ENCODE measurements at places on chromosomes 1 and 21.
A peak's percentile ranks its signal among the peaks of the same experiment; 100 is the strongest.

GRCh38 chr1:155529109-155529508 lies 33.5 kb downstream of the ASH1L start:
- H3K4me3 ChIP-seq, result no peak overlapping the region
- H3K4me1 ChIP-seq, result peaks cover 13% of the 10 kb centered on the region
- no peak overlapping the region for H3K27ac ChIP-seq
- peaks cover 13% of the 10 kb centered on the region for H3K36me3 ChIP-seq

GRCh38 chr1:7393136-7393535 lies 378.0 kb upstream of the VAMP3 start:
- DNase-seq, result no peak
- no peaks in the 10 kb centered on the region for H3K4me1 ChIP-seq
- no peak overlapping the region for H3K27ac ChIP-seq
- H3K4me3 ChIP-seq, result no peak overlapping the region

- H3K27me3 ChIP-seq, result no peaks in the 10 kb centered on the region
- peak overlapping the region; percentile 13 for H3K4me3 ChIP-seq
- peaks cover 5% of the 10 kb centered on the region for H3K36me3 ChIP-seq
- peaks cover 85% of the 10 kb centered on the region for H3K4me1 ChIP-seq
- peak overlapping the region; percentile 85 for H3K27ac ChIP-seq
- peak; percentile 61 for DNase-seq
Measured at GRCh38 chr1:234975122-234975940, 153.3 kb downstream of the TOMM20 start.

- H3K27ac ChIP-seq, result no peak overlapping the region
- H3K4me3 ChIP-seq, result no peak overlapping the region
- DNase-seq, result no peak
- no peaks in the 10 kb centered on the region for H3K4me1 ChIP-seq
Measured at GRCh38 chr1:192476802-192477298, 98.7 kb upstream of the RGS1 start.

GRCh38 chr1:56063461-56063860 lies 515.9 kb downstream of the PLPP3 start:
- no peaks in the 10 kb centered on the region for H3K27me3 ChIP-seq
- no peaks in the 10 kb centered on the region for H3K4me1 ChIP-seq
- no peak for DNase-seq
- H3K4me3 ChIP-seq, result no peak overlapping the region
- H3K36me3 ChIP-seq, result no peaks in the 10 kb centered on the region

DNA sequence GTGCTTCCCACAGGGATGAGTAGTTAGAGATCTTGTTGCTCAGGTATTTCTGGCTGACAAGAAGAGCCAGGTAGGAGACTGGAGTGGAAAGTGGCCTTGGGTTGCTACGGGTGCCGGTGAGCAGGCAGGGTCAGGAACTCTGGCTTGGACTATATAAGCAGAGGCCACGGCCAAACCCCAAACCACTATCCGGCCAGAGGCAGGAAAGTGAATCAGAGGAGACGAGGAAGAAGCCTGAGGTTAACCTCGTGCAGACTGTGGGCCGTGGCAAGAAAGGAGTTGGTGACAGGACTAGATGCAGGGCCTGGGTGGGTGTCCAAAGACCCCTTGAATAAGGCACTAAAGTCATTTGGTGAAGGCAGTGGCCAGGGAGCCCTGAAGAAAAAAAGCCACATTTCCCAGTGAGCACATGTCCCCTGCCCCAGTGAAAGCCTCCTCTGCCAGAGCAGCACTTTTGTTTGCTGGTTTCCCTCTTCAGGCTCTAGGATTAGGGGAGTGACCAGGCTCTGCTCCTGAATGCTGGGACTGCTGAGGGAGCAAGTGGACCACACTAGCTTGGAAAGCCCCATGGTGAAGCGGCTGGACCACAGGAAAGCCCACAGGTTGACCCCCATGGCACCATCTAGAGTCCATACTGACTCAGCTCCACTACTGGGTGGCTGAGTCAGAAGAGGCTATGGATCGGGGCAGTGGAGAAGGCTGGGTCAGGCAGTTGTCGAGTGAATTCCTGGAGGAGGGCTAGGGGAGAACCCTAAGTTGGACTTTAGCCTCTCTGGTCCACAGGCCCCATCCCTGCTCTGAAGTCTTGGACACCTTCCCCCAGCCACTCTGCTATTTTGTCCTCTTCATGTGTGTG lies 23.4 kb downstream of the CSF1 start:
- peaks cover 5% of the 10 kb centered on the region for H3K4me1 ChIP-seq
- no peak for DNase-seq
- H3K36me3 ChIP-seq, result peaks cover 20% of the 10 kb centered on the region
- H3K4me3 ChIP-seq, result no peak overlapping the region
- H3K27me3 ChIP-seq, result no peaks in the 10 kb centered on the region
- H3K27ac ChIP-seq, result no peak overlapping the region

DNA sequence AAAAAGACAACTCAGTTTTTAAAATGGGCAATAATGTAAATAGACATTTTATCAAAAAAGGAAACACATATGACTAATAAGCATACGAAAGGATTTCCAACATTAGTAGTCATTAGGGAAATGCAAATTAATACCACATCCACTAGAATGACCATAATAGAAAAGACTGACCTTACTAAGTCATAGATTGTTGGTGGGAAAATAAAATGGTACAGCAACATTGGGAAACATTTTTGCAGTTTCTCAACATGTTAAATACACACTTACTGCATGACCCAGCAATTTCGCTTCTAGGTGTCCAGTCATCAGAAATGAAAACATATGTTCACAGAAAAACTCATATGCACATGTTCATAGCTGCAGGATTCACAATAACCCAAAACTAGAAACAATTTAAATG lies 29.9 kb upstream of the SLC44A3 start:
- no peaks in the 10 kb centered on the region for H3K36me3 ChIP-seq
- no peak overlapping the region for H3K4me3 ChIP-seq
- H3K4me1 ChIP-seq, result peaks cover 3% of the 10 kb centered on the region
- H3K27me3 ChIP-seq, result peaks cover 19% of the 10 kb centered on the region
- no peak overlapping the region for H3K27ac ChIP-seq
- no peak for DNase-seq

- no peak overlapping the region for H3K27ac ChIP-seq
- no peaks in the 10 kb centered on the region for H3K4me1 ChIP-seq
- DNase-seq, result no peak
Measured at GRCh38 chr1:210709701-210710100, 381.0 kb downstream of the HHAT start.

DNA sequence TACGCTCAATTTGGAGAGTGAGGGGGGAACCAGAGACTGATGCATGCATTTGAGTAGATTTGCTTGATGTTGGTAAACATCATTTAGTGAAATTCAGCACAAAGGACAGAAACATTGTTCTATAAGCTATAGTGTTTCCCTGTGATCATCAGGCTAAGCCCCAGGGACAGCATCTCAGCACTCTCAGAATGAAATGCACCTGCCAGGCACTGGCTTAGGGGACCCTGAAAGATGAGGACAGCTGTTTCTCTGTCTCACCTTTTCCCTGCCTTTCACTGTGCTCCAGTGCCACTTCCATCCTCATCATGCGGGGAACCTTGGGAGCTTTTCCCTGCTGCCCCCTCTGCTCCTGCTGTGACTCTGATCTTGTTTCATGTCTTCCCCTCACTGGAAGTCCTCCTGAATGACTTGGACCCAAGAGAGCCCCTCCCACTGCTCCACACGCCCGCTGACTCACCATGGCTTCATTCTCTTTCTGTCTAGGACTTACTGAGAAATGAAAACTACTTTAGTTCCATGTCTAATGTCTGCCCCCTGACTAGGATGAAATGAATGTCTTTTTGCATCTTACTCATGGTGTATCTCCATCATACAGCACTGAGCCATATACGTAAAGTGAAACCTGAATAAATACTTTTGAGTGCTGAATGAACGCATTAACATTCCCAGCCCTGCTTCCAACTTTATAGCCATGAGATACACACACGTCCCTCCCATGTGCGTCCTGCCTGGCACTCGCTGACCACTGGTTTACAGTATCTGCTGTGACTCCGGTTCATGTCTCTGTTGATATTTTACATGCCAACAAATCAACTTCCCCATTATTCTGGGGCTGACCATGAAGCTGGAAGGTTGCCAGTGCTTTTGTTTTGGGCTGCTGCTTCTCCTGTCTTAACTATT lies 182.0 kb downstream of the PCP4 start:
- H3K27me3 ChIP-seq, result no peaks in the 10 kb centered on the region
- H3K27ac ChIP-seq, result no peak overlapping the region
- no peak overlapping the region for H3K4me3 ChIP-seq
- DNase-seq, result no peak

GRCh38 chr1:225980005-225980836 lies 18.9 kb downstream of the SDE2 start:
- no peak overlapping the region for H3K27ac ChIP-seq
- no peak for DNase-seq
- H3K4me3 ChIP-seq, result no peak overlapping the region
- H3K27me3 ChIP-seq, result no peaks in the 10 kb centered on the region

DNA sequence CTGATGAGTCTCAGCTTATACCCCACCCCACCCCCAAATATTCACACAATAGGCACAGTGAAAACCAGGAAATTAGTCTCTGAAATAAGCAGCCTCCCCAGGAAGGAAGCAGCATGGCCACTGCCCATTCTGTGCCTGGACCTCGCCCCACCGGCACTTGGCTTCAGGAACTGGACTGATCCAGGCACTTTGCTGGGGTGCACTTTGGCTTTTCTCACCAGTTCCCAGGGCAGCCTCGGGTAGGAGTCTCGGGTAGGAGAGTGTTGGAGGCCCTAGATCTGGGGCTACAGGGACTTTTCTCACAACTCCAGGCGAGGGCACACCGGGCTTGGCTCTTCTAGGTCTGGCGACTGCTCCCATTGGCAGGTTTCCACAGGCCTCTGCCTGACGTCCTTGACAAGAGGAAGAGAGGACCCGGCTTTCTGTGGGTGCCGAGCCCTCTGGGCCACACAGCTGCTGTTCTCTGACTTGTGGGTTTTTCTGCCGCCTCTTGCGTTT lies 18.7 kb downstream of the ADARB1 start:
- peaks cover 42% of the 10 kb centered on the region for H3K4me1 ChIP-seq
- H3K4me3 ChIP-seq, result no peak overlapping the region
- no peaks in the 10 kb centered on the region for H3K27me3 ChIP-seq
- no peak for DNase-seq
- H3K27ac ChIP-seq, result no peak overlapping the region

DNA sequence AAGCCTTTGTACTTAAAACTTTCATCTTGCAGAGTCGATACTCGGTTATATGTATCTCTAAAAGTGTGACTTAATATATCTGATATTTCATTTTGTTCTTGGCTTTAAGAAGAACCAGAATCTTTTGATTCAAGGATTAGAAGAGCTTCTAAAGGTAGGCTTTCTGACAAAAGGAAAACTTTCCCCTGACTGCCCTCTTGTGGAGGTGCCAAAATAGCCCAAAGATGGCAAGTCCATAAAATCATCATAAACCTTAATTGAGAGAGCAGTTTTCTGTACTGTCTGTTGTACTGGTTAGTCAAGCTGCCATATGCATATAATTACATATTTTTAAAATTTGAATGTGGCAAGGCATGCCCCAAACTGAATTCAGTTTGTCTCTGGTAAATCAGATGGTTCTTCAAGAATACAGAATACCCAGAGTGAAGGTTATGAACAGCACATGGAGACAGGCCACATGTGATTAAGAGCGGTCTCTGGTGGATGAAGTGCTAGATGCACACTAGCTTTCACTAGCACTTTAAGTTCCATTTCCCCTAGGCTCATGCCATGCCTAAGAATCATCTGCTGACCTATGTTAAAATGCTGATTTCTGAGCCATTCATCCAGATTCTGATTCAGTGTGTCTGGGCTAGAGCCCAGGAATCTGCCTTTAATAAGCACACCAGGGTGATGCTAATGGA lies 27.7 kb upstream of the ELAVL4 start:
- H3K27ac ChIP-seq, result no peak overlapping the region
- no peak for DNase-seq
- H3K27me3 ChIP-seq, result no peaks in the 10 kb centered on the region
- H3K4me1 ChIP-seq, result no peaks in the 10 kb centered on the region
- H3K4me3 ChIP-seq, result no peak overlapping the region

GRCh38 chr1:201877877-201878401 lies 10.8 kb upstream of the SHISA4 start:
- H3K4me1 ChIP-seq, result peaks cover 2% of the 10 kb centered on the region
- no peak for DNase-seq
- no peak overlapping the region for H3K4me3 ChIP-seq
- H3K27ac ChIP-seq, result no peak overlapping the region
- peaks cover 31% of the 10 kb centered on the region for H3K36me3 ChIP-seq

- H3K4me3 ChIP-seq, result no peak overlapping the region
- peaks cover 57% of the 10 kb centered on the region for H3K36me3 ChIP-seq
- peaks cover 34% of the 10 kb centered on the region for H3K4me1 ChIP-seq
Measured at GRCh38 chr21:34109075-34109474, 35.7 kb downstream of the MRPS6 start.

GRCh38 chr1:27606708-27607238 lies 2.8 kb upstream of the AHDC1 start:
- no peaks in the 10 kb centered on the region for H3K36me3 ChIP-seq
- H3K4me1 ChIP-seq, result peaks cover 23% of the 10 kb centered on the region
- H3K27me3 ChIP-seq, result peaks cover 3% of the 10 kb centered on the region
- DNase-seq, result no peak
- no peak overlapping the region for H3K27ac ChIP-seq
- no peak overlapping the region for H3K4me3 ChIP-seq

DNA sequence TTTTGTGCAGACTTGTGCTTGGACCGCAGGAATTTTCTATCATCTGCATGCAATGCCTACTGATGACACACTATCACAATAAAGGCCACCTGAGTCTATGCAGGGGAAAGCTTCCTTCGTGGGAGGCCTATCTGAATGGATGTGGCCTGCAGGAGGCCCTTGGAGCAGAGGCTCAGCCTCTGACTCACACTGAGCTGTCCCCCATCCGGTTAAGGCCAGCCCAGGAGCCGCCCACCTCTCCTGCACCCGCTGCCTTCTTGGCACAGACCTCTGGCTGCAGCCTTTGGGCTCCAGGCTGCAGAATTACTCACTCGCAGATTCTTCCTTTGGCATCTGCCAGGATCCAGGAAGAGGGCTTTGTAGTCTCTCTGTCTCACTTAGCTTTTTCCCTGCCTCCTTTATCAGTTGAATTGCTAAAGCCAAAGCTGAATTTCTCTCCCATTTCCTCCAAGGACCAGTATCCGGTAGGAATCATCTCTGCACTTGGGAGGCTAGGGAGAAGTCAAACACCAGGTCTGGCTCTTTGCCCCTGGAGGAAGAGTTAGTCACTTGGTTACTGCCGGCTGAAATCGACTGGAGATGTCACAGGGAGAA lies 65.1 kb upstream of the JUN start:
- DNase-seq, result peak; percentile 28
- H3K4me3 ChIP-seq, result no peak overlapping the region
- H3K36me3 ChIP-seq, result no peaks in the 10 kb centered on the region
- H3K27me3 ChIP-seq, result peaks cover 2% of the 10 kb centered on the region
- H3K27ac ChIP-seq, result no peak overlapping the region

GRCh38 chr1:89820422-89821321 lies at the start of gene LRRC8D:
LRRC8D (plus strand) TSS chr1:89821032; CDS start chr1:89933069, 112,037 bp downstream.
- DNase-seq, result peak; percentile 82
- peaks cover 31% of the 10 kb centered on the region for H3K4me1 ChIP-seq
- peak within 1 kb of the TSS; percentile 86 for H3K4me3 ChIP-seq
- peak within 1 kb of the TSS; percentile 81 for H3K27ac ChIP-seq
- H3K27me3 ChIP-seq, result peaks cover 14% of the 10 kb centered on the region
- peaks cover 3% of the 10 kb centered on the region for H3K36me3 ChIP-seq

GRCh38 chr1:81144240-81144825 lies 656.4 kb upstream of the ADGRL2 start:
- no peak overlapping the region for H3K27ac ChIP-seq
- no peak for DNase-seq
- no peaks in the 10 kb centered on the region for H3K36me3 ChIP-seq
- H3K4me3 ChIP-seq, result no peak overlapping the region
- H3K4me1 ChIP-seq, result no peaks in the 10 kb centered on the region
- H3K27me3 ChIP-seq, result no peaks in the 10 kb centered on the region

- no peak for DNase-seq
- no peaks in the 10 kb centered on the region for H3K27me3 ChIP-seq
- no peak overlapping the region for H3K4me3 ChIP-seq
- H3K36me3 ChIP-seq, result no peaks in the 10 kb centered on the region
- H3K4me1 ChIP-seq, result no peaks in the 10 kb centered on the region
Measured at GRCh38 chr1:81305997-81306452, 494.7 kb upstream of the ADGRL2 start.
